ENCODE measurements at places on chromosomes 5 and 9. TPM values are rescaled to one million over a fixed set of nuclear protein-coding genes. Genes with fewer than 3 reads are reported as not detected.

DNA sequence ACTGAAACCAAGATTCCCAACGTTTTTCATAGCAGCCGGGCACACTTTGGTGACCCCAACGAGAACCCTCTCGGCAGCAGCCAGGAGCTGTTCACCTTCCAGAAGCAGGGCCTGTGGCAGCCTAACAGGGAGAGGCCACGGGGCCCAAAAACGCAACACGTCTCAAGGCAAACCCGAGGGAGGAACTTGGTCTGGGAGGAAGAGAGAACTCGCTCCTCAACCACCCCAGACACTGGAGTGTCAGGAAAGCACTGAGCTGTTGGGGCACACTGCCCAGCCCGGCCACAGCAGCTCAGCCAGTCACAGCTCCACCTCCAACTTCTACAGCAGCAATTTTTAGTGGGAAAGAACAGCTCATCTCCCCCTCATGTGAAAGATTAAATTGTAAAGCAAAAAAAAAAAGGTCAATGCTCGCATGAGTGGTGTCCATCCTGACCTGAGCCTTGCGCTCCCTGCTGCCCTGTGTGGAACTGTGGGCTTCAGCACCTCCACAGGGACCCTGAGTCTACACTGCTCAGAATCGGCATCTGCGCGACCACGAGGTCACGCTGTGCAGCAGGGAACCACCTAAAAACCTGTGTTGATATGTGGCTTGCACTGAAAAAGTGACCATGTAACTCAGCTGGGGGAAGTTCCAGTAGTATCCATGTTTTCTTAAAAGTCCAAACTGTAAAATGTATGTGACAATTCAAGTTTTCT is 55.0 kb downstream of the IPPK start:
- DNase-seq: peak; percentile 84
- H3K27me3 ChIP-seq: no peaks in the 10 kb centered on the region
- H3K4me1 ChIP-seq: peaks cover 12% of the 10 kb centered on the region
- H3K36me3 ChIP-seq: peaks cover 22% of the 10 kb centered on the region

DNA sequence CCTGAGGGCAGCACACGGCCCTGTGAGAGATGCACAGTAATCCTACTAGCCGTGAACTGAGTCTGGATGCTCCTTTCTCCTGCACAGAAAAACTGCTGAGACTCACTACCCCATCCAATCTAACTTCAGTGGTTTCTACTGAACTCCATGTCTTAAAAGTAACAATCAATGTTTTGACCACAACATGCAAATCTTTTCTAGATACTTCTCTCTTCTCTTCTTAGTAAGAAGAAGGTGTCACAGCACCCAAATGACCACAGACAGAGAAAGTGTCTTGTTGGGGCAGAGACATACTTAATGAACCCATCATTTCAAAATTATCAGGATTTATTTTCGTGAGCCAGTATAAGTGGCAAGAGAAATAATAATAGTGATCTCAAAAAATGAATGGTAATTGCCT is 285.8 kb upstream of the MEF2C start:
- H3K27ac ChIP-seq: no peak overlapping the region
- H3K4me1 ChIP-seq: no peaks in the 10 kb centered on the region
- no peak overlapping the region for H3K4me3 ChIP-seq
- no peak for DNase-seq
- no peaks in the 10 kb centered on the region for H3K27me3 ChIP-seq
- H3K36me3 ChIP-seq: no peaks in the 10 kb centered on the region

- DNase-seq: no peak
- H3K4me1 ChIP-seq: no peaks in the 10 kb centered on the region
- no peaks in the 10 kb centered on the region for H3K27me3 ChIP-seq
- H3K36me3 ChIP-seq: no peaks in the 10 kb centered on the region
Observed at GRCh38 chr5:89299998-89300397, 417.0 kb upstream of the MEF2C start.

GRCh38 chr5:32551194-32551593 is 34.2 kb upstream of the SUB1 start:
- no peaks in the 10 kb centered on the region for H3K36me3 ChIP-seq
- no peaks in the 10 kb centered on the region for H3K4me1 ChIP-seq
- no peaks in the 10 kb centered on the region for H3K27me3 ChIP-seq
- no peak overlapping the region for H3K27ac ChIP-seq

- H3K4me1 ChIP-seq: peaks cover 17% of the 10 kb centered on the region
- DNase-seq: no peak
- H3K27me3 ChIP-seq: no peaks in the 10 kb centered on the region
- no peak overlapping the region for H3K4me3 ChIP-seq
Observed at GRCh38 chr9:4540425-4540824, 50.2 kb downstream of the SLC1A1 start.

Gene RELL2
- total RNA-seq: 3.8 TPM

Gene EPB41L4A
- total RNA-seq: 0.11 TPM

Gene NIPBL
- total RNA-seq: 12.5 TPM

- DNase-seq: no peak
- H3K27ac ChIP-seq: no peak overlapping the region
- H3K36me3 ChIP-seq: no peaks in the 10 kb centered on the region
- H3K4me3 ChIP-seq: no peak overlapping the region
- H3K4me1 ChIP-seq: no peaks in the 10 kb centered on the region
- H3K27me3 ChIP-seq: no peaks in the 10 kb centered on the region
Observed at GRCh38 chr5:74589204-74590056, 51.1 kb downstream of the ENC1 start.

DNA sequence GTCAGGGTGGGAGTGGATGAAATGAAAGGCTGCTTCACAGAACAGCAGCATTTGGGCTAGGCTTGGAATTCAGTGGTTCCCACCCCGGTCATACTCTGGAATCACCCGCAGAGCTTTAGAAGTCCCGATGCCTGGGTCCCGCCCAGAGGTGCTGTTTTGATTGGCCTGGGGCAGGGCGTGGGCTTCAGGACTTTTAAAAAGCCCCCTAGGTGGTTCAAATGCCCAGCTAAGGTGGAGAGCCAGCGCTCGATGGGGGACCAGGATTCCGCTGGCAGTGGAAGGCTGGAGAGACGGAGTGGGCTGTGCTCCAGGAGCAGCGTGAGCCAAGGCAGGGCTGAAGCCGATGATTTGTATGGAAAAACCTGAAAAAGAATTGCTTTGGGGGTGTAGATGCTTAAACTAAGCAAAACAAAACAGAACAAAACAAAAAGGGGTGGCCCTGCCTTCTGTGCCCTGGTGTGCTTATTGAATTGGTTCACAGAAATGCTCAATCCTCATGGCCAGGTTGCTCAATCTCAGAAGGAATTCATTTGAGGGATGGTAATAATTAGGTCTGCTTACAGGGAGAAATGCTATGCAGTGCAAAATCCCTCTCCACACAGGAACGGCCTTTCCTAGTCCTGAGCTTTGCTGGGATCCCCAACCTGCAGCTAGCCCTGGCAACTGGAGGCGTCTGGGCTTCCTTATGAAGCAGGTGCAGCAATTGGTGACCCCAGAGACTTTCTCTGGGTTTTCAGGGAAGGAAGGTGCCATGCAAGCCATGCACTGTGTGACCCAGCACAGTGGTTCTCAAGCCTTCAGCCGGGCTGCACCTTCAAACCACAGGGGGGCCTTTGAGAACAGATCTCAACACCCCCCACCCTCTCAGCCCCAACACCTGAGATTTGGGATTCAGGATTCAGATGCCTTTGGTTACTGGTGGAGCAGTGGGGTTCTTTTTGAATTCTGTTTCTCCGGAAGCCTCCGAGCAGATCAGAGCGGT is 174.0 kb upstream of the ZNF618 start:
- no peaks in the 10 kb centered on the region for H3K36me3 ChIP-seq
- H3K27me3 ChIP-seq: peaks cover 16% of the 10 kb centered on the region
- H3K4me3 ChIP-seq: no peak overlapping the region
- no peak overlapping the region for H3K27ac ChIP-seq

Gene SV2C
- total RNA-seq: not detected

DNA sequence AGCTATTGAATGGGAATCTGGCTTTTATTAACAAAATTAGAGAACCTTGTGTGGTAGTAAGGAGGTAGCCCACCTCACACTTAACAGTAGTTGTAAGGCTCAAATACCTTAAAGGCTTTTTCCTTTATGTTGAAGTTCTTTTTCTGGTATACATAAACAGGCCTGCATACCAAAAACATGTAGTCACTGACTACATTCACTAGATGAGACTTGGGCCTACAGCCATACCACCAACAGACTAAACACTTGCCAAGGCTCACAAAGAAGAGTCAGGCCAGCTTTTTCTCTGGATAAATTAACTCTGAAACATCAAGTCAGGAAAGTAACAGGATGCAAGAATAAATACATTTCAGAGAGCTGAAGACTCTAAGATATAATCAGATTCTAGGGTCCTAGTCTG is 78.6 kb upstream of the MPDZ start:
- peaks cover 42% of the 10 kb centered on the region for H3K4me1 ChIP-seq
- H3K27me3 ChIP-seq: no peaks in the 10 kb centered on the region
- peak overlapping the region; percentile 47 for H3K27ac ChIP-seq
- DNase-seq: peak; percentile 91
- no peaks in the 10 kb centered on the region for H3K36me3 ChIP-seq

Gene CNTFR
- total RNA-seq: not detected

DNA sequence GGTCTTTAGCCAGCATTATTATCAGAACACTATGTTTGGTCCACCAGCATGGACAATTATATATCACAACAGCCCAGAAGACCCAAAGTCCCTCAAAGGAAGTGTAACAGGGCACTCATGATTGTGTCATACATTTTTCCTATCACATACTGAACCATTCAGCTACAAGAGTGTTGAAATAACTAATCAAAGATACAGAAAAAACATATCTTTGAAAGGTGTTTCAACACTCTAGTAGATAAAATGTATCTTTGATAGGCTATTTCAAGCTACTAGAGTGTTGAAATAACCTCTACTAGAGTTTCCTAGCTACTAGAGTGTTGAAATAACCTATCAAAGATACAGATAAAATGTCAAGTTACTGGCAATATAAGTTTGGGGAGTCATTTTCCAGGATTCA is 545.0 kb downstream of the PRR16 start:
- no peaks in the 10 kb centered on the region for H3K27me3 ChIP-seq
- no peak overlapping the region for H3K4me3 ChIP-seq
- no peaks in the 10 kb centered on the region for H3K4me1 ChIP-seq
- no peaks in the 10 kb centered on the region for H3K36me3 ChIP-seq
- DNase-seq: no peak

- no peak for DNase-seq
- H3K27ac ChIP-seq: no peak overlapping the region
- H3K36me3 ChIP-seq: no peaks in the 10 kb centered on the region
- H3K4me3 ChIP-seq: no peak overlapping the region
- no peaks in the 10 kb centered on the region for H3K27me3 ChIP-seq
Observed at GRCh38 chr9:130731355-130731754, 37.8 kb downstream of the EXOSC2 start.

DNA sequence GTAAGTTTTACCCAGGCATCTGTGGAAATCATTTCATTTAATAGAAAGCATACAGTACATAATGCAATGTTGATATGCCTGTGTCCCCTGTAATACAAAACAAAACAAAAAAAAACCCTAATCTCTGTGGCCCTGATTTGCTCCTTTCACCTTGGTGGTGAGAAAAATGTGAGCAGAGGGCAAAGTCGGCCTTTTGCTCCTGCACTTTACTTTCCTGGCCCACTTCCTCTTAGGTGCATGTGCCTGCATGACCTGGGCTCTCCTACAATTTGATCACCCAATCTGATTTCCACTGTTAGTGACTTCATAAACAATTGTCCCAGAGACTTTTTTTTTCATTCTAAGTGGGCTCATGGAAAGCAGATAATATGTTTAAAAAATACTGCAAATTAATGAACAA is 424.3 kb downstream of the SEMA5A start:
- H3K4me1 ChIP-seq: no peaks in the 10 kb centered on the region
- no peak overlapping the region for H3K4me3 ChIP-seq
- no peak for DNase-seq
- peaks cover 13% of the 10 kb centered on the region for H3K36me3 ChIP-seq

Gene TXNDC8
- total RNA-seq: not detected

GRCh38 chr9:124849801-124850200 is 3.5 kb upstream of the WDR38 start:
- DNase-seq: peak; percentile 39
- no peaks in the 10 kb centered on the region for H3K36me3 ChIP-seq
- no peaks in the 10 kb centered on the region for H3K4me1 ChIP-seq
- H3K27ac ChIP-seq: no peak overlapping the region

GRCh38 chr9:81103597-81104471 is 585.5 kb downstream of the TLE1 start:
- H3K4me1 ChIP-seq: no peaks in the 10 kb centered on the region
- no peak overlapping the region for H3K27ac ChIP-seq
- H3K36me3 ChIP-seq: no peaks in the 10 kb centered on the region
- H3K4me3 ChIP-seq: no peak overlapping the region

Gene HEMGN
- total RNA-seq: not detected

Gene APBA1
- 4.3 TPM for total RNA-seq

GRCh38 chr9:99359336-99359735 is 137.3 kb downstream of the SEC61B start:
- H3K27ac ChIP-seq: no peak overlapping the region
- H3K27me3 ChIP-seq: peaks cover 27% of the 10 kb centered on the region
- H3K4me1 ChIP-seq: peaks cover 12% of the 10 kb centered on the region

Gene HTR4
- not detected for total RNA-seq

Gene LIX1
- total RNA-seq: not detected

DNA sequence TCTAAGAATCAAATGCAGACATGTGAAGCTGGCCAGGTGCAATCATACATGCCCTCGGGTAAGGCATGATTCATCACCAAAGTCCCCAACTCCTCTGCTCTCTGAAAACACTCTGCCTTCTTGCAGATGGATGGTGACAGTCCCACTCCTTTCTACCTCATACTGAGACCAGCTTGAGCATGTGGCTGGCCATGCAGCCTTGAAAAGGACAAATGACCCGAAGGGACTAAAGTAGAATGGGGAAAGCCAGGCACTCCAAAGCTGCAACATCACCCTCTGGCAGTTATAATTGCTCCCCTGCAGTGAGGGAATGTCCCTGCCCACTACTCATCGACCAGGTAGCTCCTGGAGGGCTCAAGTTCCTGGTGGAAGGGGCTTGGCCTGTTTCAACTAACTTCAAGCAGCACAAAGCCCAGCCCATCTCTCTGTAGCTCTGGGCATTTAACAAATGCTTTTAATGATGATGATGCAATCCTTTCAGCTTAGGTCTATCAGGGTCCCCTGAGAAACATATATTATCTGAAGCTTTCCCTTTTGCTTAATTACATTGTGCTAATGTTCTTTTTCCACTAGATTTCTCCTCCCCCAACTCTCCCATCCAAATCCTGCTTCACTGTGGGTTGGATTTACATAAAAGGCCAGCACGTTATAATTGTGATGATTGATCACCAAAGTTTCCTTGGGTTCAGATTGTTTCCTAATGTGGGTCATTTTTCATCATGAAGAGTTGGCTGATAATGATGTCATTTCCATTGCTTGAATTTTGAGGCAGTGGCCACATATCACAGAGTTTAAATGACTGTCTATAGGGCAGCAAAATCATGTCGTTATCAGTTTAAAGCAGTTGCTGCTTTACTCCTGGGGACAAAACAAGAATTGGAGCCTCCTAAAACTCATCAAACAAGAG is 436.5 kb upstream of the SLC30A5 start:
- no peak overlapping the region for H3K4me3 ChIP-seq
- DNase-seq: no peak
- H3K27ac ChIP-seq: no peak overlapping the region
- H3K36me3 ChIP-seq: no peaks in the 10 kb centered on the region
- no peaks in the 10 kb centered on the region for H3K27me3 ChIP-seq

GRCh38 chr9:9521033-9521779 is 1091.6 kb downstream of the PTPRD start:
- no peaks in the 10 kb centered on the region for H3K4me1 ChIP-seq
- DNase-seq: no peak
- H3K27ac ChIP-seq: no peak overlapping the region
- no peaks in the 10 kb centered on the region for H3K27me3 ChIP-seq
- H3K4me3 ChIP-seq: no peak overlapping the region
